ENCODE measurements at places on chromosomes 5 and 9.
A peak's percentile ranks its signal among the peaks of the same experiment; 100 is the strongest.

DNA sequence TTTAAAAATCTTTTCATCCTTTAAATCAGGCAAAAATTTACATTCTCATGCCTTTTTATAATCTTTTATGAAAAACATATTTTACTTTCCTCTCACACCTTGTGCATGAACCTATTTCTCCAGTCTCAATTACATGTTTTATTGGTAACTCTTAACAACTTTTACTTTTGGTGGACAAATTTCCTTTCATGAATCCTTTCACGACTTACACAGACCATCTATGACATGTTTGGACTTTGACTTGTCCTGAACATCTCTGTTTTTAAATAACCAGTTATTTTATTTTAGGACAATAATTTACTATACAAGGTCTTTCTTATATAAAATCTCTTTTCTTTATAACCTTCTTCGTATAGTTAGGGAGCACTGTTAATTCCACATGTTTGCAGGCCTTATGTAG, 26.5 kb upstream of the MTMR12 start:
- DNase-seq = peak; percentile 35

DNA sequence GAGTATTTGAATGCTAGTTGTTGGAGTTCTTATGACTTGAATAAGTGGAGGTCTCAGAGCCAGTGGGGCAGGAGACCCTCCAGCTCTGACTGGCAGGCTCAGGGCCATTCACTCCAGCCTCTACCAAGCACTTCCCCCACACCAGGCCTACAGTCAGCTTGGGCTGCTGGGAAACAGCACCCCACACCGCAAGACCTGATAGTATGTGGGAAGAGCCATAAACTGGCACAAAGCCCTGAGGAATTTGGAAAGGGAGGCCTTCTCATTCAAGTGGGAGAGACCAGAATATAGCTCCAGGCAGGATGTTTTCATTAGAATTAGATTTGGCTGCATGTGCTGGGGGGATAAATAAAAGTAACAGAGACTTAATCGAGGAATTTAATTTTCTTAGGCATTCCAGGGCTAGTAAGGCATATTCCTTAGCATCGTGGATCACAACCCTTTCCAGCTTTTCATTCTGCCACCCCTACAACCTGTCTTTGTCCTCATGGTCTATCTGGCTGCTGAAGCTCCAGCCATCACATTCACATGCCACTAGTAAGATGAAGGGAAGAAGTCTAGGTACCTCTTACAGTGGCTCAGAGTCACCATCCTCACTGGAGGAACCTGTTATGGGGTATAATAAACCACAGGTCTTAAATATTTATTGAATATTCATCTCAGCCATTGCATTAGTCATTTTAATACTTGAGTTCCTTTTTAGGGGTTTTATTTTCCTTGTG, 47.5 kb downstream of the TMOD1 start:
- no peak for DNase-seq

- DNase-seq = no peak
Measured at GRCh38 chr9:116604251-116604650, 82.9 kb upstream of the TRIM32 start.

- no peak for DNase-seq
Measured at GRCh38 chr9:121201045-121201737, 478 bp downstream of the RAB14 start.

DNA sequence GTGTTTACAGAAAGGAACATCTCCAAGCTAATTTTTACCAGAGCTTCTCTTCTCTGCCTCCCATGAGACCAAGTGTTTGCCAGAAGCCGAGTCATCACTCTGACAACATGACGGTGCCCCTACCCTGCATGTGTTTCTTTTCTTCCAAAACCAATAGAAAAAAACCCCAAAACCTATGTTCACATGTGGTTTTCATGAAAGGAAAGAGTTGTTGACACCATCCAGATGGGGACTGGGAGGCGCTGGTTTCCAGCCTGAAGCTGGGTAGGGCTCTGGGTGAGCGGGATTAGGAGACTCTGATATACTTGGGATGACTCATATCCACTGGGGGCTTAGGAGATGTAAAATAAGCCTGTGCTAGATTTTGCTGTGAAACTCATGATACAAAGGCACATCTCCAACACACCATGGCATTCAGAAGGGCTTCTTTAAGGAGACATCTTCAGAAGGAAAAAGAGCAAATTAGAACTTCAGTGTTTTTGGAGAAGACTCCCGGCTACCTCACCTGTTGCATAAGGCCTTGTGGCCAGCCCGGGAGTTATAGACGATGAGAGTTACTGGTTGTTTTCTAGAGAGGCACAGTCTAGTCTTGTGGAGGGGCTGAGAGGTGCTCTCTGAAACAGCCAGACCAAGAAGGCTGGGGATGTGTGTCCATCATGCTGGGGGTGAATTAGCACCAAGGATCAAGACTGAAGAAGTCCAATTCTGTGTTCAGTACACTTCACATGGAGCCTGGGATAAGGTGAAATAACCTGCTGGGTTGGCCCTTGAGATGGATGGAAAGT, 108.9 kb upstream of the LHFPL2 start:
- DNase-seq = peak; percentile 47

DNA sequence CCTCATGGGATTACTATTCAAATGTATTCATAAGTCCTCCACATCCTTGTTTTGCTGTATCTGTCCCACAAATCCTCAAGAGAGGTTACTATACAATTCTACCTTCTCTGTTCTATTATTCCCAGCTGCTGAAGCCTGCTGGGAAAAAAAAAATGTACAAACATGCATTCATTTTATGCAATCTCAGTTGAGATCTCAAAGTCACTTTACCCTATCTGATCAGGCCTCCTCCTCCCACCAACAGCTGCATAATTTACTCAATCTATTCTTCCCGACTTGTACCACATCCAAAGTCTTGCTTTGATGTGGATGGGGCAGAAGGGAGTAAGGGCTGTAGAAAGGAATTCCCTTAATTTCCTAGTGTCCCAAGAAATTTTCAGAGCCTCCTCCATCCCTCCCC, 28.6 kb downstream of the PSIP1 start:
- no peak for DNase-seq

- DNase-seq = no peak
Measured at GRCh38 chr9:124478354-124478753, 28.1 kb downstream of the ADGRD2 start.

GRCh38 chr5:133412661-133413060, 199.7 kb downstream of the FSTL4 start:
- DNase-seq = no peak

DNA sequence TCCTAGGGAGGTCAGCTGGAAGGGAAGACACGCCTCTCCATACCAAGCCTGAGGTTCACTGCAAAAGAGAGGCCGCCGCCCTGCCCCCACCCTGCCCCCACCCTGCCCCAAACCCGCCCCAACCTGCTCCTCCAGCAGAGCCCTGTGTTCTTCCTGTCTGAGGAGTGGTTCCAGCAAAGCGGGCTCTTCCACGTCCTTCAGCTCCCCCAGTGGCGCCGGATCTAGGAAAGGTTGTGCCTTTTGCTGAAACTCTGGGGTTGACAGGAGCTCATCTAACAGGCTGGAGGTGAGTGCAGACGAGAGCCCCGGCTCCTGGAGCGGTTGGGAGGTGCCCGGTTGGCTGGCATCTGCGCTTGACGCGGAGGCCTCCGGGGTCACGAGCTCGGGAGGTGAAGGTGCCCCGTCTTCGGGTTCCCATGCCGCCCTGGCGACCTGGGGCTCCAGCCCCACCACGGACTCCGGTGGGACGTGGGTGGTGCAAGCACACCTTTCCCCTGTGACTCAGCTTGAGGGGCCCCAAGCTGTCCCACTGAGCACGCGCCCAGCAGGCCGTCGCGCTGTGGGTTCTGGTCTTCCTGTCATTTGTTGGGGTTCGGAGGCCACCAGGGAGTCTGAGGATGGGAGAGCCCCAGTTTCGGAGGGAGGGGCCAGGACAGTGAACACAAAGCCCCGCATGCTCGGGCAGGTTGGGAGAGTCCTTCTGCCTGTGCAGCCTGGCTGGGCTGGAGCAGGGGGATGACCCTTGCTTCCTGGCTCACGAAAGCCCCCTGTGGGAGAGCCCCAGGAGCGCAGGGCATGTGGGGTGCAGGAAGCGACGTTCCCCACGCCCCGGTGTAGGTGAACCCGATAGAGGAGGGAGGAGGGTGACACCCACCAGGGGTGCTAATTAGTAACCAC, 1467.1 kb downstream of the FOXD4L5 start:
- DNase-seq = no peak

- DNase-seq = no peak
Measured at GRCh38 chr5:68449380-68449779, 233.8 kb downstream of the PIK3R1 start.

DNA sequence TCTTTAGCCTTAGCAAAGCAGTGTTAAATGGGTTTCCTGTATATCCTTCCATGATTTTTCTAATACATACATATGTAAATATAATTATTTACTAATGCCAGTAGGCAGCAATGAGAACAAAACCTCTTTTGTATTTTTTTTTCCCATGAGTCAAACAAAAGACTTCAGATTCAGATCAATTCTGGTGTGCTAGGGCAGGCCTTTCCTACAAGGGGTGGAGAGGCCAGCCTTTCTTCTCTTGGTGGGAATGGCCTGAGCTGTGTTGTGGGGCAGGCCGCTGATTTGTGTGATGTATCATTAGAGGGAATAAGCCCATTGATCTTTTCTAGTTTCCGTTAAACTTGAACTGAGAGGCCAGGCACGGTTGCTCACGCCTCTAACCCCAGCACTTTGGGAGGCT, 115.5 kb upstream of the DMRT1 start:
- no peak for DNase-seq

DNA sequence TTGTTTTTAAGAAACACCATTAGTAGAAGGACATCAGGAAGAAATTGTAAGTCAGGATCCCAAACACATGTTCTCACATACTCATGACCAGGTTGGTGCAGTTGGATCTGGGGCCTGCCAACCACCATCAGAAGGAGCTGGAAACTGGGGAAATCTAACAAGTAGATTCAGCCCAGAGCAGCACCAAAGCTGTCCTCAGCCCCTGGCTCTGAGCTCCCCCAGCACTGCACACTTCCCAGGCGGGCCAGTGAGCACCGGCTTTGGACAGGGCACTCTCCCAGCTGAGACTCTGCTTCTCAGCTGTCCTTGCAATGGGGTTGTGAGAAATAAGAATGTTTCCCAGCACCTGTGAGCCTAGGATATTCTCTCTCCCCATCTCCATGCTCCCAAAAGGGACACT, 162.5 kb downstream of the PAX5 start:
- no peak for DNase-seq

DNA sequence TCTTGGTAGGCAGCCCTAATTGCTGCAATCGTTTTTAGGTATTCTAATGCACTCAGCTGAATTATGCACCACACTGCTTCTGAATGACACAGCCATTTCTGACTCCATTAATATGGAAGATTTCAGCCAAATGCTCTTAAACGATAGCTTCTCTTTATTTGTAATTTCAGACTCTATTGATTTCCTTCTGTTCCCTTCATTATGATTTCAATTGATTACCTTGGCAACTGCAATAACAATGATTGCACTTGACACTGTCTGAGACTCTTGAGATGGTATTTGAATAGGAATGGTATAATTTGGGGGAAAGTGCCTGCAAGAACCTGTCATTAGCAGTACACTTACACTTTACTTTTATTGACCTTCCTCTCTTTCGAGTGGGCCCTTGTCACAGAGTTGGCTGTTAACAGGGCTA, 296.1 kb upstream of the DMAC1 start:
- no peak for DNase-seq

- no peak for DNase-seq
Measured at GRCh38 chr9:13479096-13479495, 199.6 kb upstream of the MPDZ start.

GRCh38 chr9:90900130-90900529, 98.5 kb downstream of the SYK start:
- no peak for DNase-seq

DNA sequence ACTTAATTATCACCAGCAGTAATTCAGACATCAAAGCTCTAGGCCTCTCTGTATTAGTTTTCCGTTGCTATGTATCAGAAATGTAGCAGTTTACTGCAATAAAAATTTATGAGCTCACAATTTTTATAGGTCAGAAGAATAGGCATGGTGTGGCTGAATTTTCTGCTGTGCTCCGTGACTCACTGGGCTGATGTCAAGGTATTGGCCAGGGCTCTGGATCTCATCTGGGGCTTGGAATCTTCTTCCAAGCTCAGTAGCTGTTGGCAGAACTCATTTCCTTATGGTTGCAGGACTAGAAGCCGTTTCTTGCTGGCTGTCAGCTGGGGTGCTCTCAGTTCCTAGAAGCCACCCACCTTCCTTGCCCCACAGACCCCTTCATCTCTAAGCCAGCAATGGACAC, 66.3 kb downstream of the PSAT1 start:
- DNase-seq = no peak

DNA sequence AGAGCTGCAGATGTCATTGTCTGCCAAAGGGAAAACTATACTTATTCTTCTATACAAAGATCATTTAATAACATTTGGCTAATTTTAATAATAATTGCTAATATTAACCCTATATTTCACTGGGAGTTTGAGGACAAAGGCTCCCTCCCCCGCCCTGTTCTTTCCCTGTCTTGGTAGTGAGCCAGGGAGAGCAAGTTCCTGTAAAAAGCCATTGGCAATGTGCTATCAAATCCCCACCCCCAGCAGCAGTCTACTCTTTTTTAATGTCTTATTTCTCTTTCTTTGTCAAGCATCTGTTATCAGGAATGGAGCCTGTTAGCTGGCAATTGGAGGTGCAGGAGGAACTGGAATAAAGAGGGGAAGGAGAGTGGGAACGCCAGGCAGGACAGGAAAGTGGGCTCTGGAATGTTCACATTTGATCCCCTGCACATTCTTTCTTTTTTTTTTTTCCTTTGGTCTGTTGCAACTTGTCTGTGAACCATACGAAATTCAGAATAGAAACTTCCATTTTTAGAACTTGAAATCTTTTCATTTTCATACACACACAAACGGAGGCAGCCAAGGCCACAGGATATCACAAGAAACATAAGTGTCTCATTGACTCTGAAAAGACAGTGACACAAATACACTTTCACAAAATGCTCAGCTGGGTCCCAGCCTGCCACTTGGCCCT, 664.8 kb upstream of the ZNF608 start:
- no peak for DNase-seq

DNA sequence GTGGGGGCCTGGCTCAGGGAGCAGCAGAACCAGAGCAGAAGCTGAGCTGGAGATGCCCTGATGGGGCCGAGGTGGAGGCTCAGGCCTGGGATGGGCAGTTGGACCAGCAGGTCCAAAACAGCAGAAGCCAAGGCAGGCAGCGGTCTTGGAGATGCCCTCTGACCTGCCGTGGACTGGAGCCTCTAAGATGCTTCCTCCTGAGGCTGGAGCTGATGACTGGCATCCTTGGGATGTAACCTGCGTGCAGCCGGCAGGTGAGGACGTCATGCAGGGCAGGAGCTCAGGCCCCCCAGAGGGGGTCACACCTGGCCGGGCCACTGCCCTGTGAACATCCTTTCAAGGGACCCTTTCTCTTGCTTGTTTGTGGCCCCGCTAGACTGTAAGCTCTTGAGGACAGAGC, 162.0 kb downstream of the RGS3 start:
- no peak for DNase-seq

DNA sequence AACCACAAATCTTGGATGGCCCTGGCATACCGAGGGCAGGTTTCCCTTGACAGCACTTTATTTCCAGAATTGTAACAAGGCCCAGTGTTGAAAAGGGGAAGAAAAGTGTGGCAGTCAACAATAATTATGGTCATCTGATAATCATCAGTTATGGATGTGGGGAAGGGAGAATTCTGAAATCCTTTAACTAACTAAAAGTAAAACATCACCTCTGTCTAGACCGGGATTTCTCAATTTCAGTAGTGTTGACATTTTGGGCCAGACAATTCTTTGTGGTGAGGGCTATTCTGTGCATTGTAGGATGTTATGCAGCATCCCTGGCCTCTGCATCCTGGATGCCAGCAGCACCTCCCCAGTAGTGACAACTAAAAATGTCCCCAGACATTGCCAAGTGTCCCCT, 140.4 kb downstream of the PSAT1 start:
- DNase-seq = no peak
